CD4-positive, alpha-beta memory T cell (primary cell): ENCODE measurements at places on chromosomes 16 and 17.

- DNase-seq = no peak
These were observed 23.7 kb downstream of the NOD2 start for GRCh38 chr16:50717091-50717490.

DNA sequence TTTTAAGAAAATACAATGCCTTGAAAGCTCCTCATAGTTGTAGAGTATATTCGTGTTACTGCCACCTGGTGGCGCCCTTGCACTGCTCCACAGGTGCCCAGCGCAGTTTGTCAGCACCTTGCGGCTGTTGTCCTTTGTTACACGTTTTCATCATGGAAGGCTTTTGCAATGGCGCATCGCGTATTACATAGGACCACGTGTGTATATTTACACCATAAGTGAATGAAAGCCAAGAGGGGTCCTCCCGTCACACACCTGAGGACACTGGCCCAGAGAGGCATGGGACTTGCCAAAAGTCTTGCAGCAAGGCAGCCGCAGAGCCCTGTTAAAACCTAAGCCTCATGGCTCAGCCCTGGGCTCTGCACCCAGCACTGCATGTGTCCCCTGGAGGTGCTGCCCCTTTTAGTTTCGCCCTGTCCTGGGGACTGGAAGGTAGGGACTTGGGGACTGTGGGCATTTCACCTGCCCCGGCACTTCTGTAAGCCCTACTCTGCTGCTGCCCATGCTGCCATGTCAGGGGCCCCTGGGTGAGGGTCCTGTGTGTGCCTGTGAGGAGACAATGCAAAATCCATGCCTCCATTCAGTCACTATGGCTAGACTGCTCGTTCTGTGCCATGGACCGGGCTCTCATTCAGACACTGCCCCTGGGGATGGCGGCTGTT is 24.3 kb downstream of the POLR3E start:
- peak; percentile 74 for DNase-seq

- DNase-seq = no peak
These were observed 161.5 kb downstream of the TMEM132E start for GRCh38 chr17:34740565-34741520.

GRCh38 chr17:19248151-19248927 is 11.2 kb downstream of the EPN2 start:
- DNase-seq = no peak

DNA sequence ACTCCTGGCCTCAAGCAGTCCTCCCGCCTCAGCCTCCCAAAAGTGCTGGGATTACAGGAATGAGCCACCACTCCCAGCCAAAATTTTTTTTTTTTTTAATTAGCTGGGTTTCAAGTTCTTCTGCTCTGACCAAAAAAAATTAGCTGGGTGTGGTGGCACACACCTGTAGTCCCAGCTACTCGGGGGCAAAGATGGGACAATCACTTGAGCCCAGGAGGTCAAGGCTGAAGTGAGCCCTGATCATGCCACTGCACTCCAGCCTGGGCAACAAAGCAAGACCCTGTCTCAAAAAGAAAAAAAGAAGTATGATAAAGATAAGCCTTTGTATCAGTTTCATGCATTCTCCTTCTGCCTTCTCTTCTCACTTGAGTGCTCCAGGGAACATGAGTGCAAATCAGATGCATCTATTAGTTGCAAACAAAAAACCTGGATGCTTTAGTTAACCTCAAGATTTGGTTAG is 1.9 kb downstream of the NQO1 start:
- no peak for DNase-seq

- DNase-seq = no peak
These were observed 684 bp upstream of the SPIRE2 start for GRCh38 chr16:89827383-89828198.

DNA sequence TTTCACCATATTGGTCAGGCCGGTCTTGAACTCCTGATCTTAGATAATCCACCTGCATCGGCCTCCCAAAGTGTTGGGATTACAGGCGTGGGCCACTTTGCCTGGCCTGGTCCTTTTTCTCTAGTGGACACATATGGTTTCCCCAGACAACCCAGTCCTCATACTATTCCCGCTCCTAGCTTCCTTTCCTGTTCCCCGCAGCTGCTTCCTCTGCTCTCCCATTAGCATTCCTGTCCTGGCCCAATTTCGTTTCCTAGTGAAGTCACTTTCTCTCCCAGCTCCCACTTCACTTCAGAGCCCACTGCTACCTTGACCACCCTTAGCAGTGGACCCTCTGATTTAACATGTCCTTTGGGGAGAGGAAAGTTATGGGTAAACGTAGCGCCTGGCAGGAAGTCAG is 11.3 kb downstream of the KATNIP start:
- no peak for DNase-seq

DNA sequence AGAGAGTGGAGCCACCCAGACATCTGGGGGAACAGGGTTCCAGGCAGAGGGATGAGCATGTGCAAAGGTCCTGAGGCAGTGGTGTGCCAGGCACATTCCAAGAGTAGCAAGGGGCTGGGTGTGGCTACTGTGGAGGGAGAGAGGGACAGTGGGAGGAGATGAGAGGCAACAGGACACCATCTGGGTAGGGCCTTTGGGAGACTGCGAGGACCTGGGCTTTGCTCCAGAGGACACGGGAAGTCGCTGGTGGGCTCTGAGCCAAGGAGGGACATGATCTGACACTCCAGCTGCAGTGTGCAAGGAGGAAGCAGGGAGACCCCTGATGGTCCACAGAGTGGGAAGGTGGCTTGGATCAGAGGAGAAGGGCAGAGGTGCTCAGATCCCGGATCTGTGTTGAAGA is 56.7 kb upstream of the MED9 start:
- no peak for DNase-seq

DNA sequence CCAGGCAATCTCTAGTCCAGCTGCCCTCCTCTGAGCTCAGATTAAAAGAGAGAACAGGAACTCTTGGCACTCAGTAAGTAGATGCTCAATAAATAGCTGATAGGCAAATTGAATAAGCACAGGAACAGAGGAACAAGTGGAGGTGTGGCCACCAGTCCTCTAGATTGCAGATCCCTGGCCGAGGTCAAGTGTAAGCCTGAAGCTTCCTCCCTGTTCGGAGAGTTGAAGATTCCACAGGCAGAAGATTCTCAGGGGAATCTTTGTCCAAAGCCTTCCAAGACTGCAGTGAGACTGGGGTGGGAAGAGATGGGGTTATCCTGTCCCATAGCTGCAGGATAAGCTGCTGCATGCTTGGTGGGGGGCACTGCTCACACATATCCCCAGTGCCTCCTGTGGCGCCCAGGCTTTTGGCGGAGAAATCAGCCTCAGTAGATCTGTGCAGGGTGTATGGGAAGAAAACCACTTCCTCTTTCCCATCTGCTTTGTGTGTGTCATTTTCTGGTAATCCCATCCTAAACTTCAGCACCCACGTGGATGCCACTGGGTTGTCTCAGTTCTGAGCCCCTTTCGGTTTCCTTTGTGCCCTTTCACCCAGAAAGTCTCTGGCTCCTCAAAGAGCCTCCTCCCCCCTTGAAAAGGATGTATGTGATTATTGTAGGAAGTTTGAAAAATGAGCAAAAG is 12.1 kb downstream of the CD300A start:
- no peak for DNase-seq

- DNase-seq = no peak
These were observed 25.1 kb upstream of the IL17C start for GRCh38 chr16:88613293-88613692.

- DNase-seq = no peak
These were observed 47.1 kb downstream of the TEX2 start for GRCh38 chr17:64216000-64216337.

DNA sequence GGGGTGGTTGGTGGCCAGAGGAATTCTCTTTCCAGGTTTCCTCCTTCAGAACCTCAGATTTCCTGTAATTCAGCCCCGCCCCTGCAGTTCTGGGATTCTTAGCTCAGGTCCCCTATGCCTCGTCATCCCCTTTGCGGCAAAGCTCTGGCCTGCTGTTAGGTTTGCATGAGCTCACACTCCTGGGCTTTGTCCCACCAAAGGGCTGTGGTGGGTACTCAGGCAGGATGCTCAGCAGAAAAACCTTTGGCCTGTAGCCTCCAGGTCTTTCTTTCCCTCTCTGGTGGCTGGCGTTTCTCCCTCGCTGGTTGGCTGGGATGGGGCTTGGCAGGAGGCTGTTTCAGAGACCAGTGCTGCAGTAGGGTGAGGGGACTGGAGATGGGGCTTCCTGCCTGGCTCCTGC is 9.6 kb upstream of the PLEKHG4 start:
- no peak for DNase-seq

DNA sequence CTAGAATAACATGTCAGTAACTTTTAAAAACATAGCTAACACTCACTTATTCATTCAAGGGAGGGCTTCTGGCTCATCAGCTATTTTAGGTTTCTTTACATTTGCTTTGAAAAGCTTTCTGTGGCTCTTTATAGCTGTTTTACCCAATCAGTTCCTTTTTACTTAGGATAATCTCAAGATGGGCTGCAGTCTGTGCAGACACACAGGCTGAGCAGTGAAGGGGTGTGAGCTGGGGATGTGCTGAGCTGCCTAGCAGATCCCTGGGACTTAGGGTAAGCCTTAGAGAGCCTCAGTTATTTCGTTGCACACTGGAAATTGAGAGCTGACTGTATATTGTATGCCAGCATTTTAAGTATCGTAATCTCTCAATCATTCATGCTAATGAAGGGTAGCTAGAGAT is 30.2 kb upstream of the NOL11 start:
- no peak for DNase-seq
